ENCODE measurements at places on chromosomes 4 and X.
A peak's percentile ranks its signal among the peaks of the same experiment; 100 is the strongest.

- DNase-seq = no peak
Measured at GRCh38 chr4:175530655-175531054, 281.4 kb downstream of the GPM6A start.

- no peak for DNase-seq
Measured at GRCh38 chr4:128802680-128803628, 6.5 kb upstream of the JADE1 start.

- no peak for DNase-seq
Measured at GRCh38 chrX:54494989-54495813, 833 bp downstream of the FGD1 start.

- DNase-seq = no peak
Measured at GRCh38 chr4:140893939-140894338, 137.8 kb upstream of the TBC1D9 start.

DNA sequence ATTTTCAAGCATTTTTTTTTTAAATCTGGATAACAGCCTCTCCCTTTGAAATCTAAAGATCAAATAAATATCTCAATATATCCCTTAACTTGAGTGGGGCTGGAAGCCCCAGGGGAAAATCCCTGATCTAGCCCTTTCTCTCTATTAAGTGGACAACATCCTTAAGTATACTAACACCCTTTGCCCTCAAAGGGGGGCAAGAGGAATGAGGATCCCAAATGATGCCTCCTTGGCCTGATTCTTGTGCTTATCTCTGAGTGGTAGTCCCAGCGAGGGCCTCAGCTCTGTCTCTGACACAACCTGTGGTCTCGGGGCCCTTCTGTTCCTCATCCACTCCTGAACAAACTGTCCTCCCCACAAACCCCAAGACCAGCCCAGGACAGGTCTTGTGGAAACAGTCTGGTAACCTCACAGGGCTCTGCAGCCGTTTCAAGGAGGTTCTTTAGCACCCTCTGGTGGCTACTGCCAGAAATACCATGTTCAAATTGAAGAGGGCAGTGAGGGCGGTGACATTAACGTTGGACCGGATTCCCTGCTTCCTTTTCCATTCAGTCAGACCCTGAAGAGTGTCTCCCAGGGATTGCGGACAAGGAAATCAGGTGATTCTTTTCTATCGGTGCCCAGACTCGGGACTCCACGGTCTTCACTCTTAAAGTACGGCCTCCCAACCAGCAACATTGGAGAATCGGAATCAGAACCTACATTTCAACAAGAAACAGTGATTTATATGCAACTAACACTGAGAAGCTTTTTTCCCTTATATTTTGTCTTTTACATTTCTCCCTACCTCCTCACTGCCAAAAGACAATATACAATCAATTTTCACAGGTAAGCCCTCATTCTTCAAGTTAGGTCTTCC is 13.0 kb downstream of the CXCL13 start:
- peak; percentile 52 for DNase-seq

- no peak for DNase-seq
Measured at GRCh38 chrX:119045884-119046283, 26.9 kb upstream of the CT47C1 start.

All from activated gamma-delta T cell treated with anti-CD3 and anti-CD28 coated beads, Interleukin-2, amount 50 U/mL, for 16 hours (primary cell).